ENCODE measurements at places on chromosomes 3 and 15. TPM values are rescaled to one million over a fixed set of nuclear protein-coding genes. Genes with fewer than 3 reads are reported as not detected.

Gene A4GNT
- total RNA-seq = not detected

DNA sequence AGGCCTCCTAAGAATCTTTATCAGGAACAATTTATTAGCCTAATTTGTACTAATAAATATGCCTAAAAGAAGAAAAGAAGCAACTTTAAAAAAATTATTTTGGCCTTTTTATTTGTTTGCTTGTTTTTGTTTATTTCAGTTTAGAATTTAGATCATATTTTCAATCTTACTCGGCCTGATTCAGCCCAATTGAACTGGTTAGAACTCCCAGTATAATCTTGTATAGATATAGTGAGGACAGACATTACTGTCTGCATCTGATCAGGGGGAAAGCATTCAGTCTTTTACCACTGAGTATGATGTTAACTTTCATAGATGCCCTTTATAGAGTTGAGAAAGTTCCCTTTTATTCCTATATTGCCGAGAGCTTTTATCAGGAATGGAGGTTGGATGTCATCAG is 56.0 kb upstream of the CSTA start:
- H3K4me3 ChIP-seq = no peak overlapping the region
- H3K27me3 ChIP-seq = no peaks in the 10 kb centered on the region
- H3K4me1 ChIP-seq = no peaks in the 10 kb centered on the region

Gene AADAC
- 6.5 TPM for total RNA-seq

Gene P2RY1
- 26.5 TPM for total RNA-seq

Gene HYAL1
- total RNA-seq = 1.8 TPM

GRCh38 chr3:65936908-65937638 is 101.6 kb downstream of the MAGI1 start:
- no peaks in the 10 kb centered on the region for H3K36me3 ChIP-seq
- no peak overlapping the region for H3K4me3 ChIP-seq
- H3K27ac ChIP-seq = peak overlapping the region; percentile 38
- no peaks in the 10 kb centered on the region for H3K27me3 ChIP-seq
- no peak for DNase-seq

GRCh38 chr3:102069211-102069662 is 219.9 kb downstream of the NFKBIZ start:
- no peaks in the 10 kb centered on the region for H3K27me3 ChIP-seq
- no peaks in the 10 kb centered on the region for H3K4me1 ChIP-seq
- no peak overlapping the region for H3K27ac ChIP-seq
- no peak overlapping the region for H3K4me3 ChIP-seq

DNA sequence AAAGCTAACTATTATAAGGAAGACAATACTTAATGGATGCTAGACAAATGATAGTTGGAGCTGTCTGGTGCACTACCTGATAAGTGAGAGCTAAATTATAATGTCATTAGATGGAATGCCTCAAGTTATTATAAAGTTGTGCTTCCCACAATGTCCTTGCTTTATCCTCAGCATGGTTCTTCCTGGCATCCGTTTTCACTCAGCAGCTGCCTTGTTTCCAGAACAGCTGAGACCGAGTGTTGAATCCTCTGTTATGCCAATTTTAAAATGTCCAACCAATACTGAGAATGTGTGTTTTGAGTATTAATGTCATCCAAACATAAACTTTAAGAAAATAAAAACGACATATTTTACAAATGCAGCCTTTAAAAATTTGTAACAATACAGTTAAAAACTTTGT is 286.7 kb upstream of the SOX2 start:
- H3K4me1 ChIP-seq = no peaks in the 10 kb centered on the region
- H3K36me3 ChIP-seq = no peaks in the 10 kb centered on the region
- H3K27me3 ChIP-seq = no peaks in the 10 kb centered on the region
- no peak for DNase-seq

DNA sequence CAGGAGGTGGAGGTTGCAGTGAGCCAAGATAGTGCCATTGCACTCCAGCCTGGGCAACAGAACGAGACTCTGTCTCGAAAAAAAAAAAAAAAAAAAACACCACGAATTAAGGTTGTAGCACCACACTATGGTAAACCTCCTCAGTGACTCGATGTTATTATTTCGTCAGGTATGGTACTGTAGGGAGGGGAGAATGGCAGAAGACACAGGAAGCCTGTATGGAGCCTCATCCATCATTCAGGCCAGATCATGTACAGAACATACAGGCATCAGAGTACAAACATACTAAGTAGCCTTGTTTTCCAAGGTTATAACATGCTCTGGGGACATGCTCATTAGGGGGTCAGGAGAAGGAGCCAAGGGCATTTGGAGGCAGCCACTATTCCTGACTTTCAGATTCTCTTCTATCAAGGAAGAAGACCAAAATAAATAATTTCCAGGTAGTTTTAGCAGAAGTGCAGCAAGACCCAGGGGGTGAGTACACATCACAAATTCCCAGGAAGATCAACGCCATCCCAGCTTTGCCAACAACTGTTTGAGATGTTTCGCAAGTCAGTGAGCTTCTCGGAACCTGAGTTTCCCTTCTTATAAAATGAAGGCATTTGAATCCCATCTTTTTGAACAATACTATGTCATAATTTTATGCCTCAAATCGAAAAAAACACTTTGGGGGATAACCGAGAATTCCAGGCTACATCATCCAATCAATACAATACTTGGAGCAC is 79.8 kb downstream of the FOXP1 start:
- no peak overlapping the region for H3K27ac ChIP-seq
- H3K4me1 ChIP-seq = peaks cover 11% of the 10 kb centered on the region
- H3K4me3 ChIP-seq = no peak overlapping the region
- no peak for DNase-seq
- H3K27me3 ChIP-seq = no peaks in the 10 kb centered on the region

DNA sequence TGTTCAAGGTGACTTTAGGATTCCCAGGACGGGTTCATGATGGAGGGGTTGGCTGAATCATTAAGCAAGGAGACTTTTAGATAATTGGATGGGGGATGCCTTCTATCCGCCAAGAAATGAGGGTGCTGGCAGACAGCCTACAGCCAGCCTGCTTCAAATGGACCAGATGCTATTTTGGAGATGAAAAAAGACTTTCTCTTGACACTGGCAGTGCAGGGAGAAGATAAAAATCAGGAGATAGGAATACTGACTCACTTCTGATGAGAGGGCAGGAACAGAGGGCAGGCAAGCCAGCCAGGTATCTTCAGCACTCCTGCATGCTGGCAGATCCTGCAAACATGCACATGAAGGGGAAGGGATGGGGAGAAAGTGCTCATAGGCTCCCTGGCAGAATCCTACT is 7.7 kb upstream of the SYN2 start:
- H3K27me3 ChIP-seq = no peaks in the 10 kb centered on the region
- H3K4me1 ChIP-seq = no peaks in the 10 kb centered on the region
- H3K36me3 ChIP-seq = no peaks in the 10 kb centered on the region
- no peak overlapping the region for H3K27ac ChIP-seq

Gene GALNT15
- total RNA-seq = 4.6 TPM

- H3K27ac ChIP-seq = no peak overlapping the region
- H3K27me3 ChIP-seq = no peaks in the 10 kb centered on the region
Measured at GRCh38 chr3:55721716-55722484, 234.8 kb upstream of the WNT5A start.

Gene WDR49
- total RNA-seq = 7.4 TPM

Gene PLA2G4E
- 1.1 TPM for total RNA-seq

DNA sequence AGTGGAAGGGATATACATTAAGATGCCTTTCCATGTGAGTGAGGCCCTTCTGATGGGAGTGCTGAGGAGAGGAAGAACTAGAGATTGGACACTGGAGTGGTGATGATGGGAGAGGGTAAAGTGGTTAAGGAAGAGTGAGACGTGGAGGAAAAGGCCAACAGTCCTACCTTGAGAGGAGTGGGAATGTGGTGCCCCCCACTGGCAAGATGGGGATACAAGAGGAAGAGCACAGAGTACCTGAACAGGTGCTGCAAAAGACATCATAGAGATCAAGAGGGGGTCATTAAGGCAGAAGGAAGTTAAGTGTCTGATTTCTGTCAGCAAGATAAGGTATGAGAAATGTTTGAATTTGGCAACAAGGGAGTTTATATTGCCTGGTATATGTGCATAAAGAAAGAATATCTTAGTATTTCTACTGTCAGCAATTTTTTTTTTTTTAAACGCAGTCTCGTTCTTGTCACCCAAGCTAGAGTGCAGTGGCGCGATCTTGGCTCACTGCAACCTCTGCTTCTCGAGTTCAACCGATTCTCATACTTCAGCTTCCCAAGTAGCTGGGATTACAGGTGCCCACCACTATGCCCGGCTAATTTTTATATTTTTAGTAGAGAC is 34.0 kb downstream of the ARIH2 start:
- no peaks in the 10 kb centered on the region for H3K4me1 ChIP-seq
- H3K36me3 ChIP-seq = peaks cover 50% of the 10 kb centered on the region
- no peaks in the 10 kb centered on the region for H3K27me3 ChIP-seq
- H3K4me3 ChIP-seq = no peak overlapping the region

DNA sequence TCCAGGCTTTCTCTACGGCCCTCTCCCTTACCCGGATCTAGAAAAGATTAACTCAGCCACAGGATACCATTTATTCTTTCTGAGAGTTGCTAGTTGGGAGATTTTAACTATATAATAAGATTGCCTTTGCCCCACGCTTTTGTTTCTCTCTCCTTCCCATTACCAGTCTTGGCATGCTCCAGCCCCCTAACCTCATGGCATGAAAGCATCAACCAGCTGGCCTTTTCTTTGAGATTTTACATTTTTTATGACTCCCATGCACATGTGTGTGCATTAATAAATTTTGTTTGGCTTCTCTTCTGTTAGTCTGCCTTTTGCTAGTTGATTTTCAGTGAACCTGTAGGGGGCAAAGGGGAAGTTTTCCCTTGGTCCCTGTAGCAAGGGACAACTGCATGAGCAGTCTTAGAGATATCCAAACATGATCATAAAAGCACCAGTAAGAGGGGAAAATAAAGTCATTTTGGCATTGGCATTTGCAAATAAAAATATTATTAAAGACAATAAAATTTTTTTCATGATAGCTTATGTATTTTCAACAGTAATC is 73.6 kb downstream of the OXSM start:
- DNase-seq = no peak
- H3K4me1 ChIP-seq = no peaks in the 10 kb centered on the region
- H3K27me3 ChIP-seq = no peaks in the 10 kb centered on the region
- no peaks in the 10 kb centered on the region for H3K36me3 ChIP-seq
- no peak overlapping the region for H3K4me3 ChIP-seq
- H3K27ac ChIP-seq = no peak overlapping the region

DNA sequence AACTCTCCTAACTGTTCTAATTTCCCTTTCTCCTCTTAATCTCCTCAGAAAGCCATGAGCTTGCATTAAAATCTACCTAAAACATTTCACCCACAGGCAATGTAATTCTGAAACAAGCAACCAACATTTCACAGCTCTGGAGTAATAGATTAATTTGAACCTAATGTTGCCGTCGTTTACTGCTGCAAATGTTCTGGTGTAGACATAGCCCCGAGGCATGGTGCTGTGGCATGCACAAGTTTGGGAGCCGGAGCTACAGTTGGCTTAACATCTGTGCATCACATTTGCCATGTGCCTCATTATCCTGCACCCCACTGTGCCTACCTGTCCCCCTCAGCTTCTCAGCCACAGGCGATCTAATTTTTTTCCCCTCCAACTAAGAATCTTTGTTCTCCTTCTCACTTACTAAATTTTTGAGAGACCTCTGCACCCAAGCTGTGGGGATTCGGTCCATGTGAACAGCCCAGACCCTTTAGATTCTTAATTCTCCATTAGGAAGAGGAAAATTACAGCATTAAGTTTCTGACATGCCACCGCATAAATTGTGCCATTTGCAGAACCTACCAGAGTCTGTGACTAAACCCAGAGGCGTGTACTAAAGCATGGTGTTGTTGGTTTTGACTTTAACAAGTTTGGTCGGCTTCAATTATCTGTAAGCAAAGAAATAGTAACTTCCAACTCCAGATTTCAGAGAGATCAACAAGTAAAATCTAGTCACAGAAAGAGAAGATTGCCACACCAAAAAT is 419.2 kb downstream of the MECOM start:
- peaks cover 9% of the 10 kb centered on the region for H3K4me1 ChIP-seq
- H3K27me3 ChIP-seq = no peaks in the 10 kb centered on the region
- H3K27ac ChIP-seq = no peak overlapping the region
- no peaks in the 10 kb centered on the region for H3K36me3 ChIP-seq

Gene BCL2A1
- 1.2 TPM for total RNA-seq

GRCh38 chr3:43032646-43033628 is 53.8 kb downstream of the GASK1A start:
- no peak for DNase-seq
- H3K36me3 ChIP-seq = no peaks in the 10 kb centered on the region
- no peak overlapping the region for H3K4me3 ChIP-seq

DNA sequence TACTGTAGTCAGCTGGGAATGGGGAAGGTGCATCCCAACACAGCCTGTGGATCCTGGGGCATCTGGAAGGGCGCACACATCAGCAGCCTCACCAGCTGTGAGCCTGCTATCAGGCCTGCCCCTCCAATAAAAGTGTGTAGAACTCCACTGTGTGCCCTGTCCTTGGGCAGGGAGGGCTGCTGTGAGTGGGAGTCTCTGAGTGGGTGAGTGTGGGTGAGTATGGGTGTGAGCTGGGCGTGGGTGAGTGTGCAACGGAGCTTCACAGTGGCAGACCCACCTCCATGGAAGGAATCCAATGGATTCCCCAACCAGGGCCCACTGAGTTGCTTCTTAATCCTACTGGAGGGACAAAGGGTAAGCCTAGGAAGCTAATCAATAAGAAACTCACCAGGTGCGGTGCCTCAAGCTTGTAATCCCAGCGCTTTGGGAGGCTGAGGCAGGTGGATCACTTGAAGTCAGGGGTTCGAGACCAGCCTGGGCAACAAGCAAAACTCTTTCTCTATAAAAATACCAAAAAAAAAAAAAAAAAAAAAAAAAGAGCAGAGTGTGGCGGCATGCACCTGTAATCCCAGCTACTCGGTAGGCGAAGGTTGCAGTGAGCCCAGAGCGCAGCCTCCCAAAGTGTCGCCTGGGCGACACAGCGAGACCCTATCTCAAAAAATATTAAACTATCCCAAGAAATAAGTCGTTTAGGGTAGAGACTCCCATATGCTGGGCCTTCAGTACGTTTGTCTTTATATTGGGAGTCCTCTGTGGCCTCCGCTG is 555 bp upstream of the RCCD1 start:
- peaks cover 24% of the 10 kb centered on the region for H3K4me1 ChIP-seq
- no peak for DNase-seq
- H3K4me3 ChIP-seq = peak overlapping the region; percentile 84
- H3K27me3 ChIP-seq = no peaks in the 10 kb centered on the region
- peak overlapping the region; percentile 98 for H3K27ac ChIP-seq
- H3K36me3 ChIP-seq = peaks cover 49% of the 10 kb centered on the region

DNA sequence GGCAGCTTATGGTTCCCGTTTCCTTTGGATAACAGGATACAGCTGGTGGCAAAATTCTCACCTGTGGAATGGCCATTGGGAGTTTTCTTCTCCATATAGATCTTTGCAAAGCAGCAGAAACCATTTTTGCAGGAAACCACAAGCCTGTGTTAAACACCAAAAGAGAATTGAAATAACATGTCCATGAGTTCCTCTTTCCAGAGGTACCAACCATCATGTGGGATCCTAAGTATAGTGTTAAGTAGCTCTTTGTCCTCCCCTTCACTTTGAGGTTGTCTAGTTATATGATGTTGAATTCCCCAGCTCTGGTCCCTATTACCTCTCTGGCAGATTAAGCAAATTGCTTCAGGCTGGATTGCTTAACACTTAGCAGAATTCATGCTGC is 94.9 kb downstream of the AKAP13 start:
- H3K36me3 ChIP-seq = no peaks in the 10 kb centered on the region
- no peak overlapping the region for H3K27ac ChIP-seq
- H3K4me3 ChIP-seq = no peak overlapping the region
- no peaks in the 10 kb centered on the region for H3K27me3 ChIP-seq
